ENCODE measurements at places on chromosomes 5 and 9.

DNA sequence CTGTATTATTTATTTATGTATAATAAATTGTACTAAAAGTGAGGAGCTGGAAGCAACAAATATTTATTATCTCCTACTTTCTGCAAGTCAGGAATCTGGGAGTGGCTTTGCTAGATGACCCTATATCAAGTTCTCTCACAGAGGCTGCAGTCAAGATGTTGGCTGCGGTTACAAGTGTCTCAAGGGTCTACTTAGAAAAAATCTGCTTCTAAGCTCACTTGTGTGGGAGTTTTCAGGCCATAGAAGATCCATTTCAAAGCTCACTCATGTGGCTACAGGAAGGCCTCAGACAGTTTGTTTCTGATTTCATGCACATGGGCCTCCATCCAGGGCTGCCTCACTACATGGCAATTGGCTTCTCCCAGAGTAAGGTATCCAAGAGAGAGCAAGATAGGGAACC, 551.1 kb downstream of the CAAP1 start:
- no peak for DNase-seq

- DNase-seq = no peak
Measured at GRCh38 chr9:38132956-38133355, 63.9 kb upstream of the SHB start.

DNA sequence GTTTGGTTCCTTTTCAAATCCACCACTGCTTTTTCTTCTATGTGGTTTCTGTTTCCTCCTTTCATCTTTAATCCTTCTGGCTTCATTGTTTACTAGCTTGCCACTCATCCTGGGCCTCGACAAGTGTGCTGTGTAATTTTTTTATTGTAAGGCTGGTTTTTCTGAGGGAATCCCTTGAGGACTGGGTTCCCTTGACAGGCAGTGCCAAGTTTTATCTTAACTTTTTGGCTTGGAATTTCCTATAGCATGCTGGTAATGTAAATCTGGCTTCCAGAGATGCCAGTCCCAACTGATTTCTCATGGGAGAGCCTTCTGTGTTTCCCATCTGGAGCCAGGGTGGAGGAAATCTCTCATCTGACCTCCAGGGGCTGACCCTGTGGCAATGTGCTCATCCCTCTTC, 184.7 kb downstream of the ROR2 start:
- no peak for DNase-seq

GRCh38 chr5:35029333-35029732, 18.4 kb downstream of the AGXT2 start:
- peak; percentile 91 for DNase-seq

DNA sequence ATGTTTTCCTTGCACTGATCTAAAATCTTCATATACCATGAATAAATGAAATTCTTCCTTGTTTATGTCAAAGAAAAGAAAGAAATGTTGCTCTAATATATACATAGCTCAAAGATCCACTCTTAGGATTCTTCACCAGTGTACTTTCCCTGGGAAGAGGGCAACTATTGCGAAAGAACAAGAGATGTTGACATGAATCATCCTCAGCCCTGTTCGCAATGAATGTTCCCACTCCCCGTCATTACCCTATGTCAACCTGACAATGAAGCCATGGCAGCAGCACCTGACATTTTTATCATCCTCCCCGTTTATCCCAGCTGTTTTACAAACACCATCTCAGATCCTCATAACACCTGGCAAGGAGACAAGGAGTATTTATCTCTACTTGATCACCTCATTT, 409.1 kb upstream of the GRIA1 start:
- DNase-seq = no peak

- peak; percentile 79 for DNase-seq
Measured at GRCh38 chr5:31193591-31194467, at the start of gene CDH6. TSS of gene CDH6 (plus strand) at chr5:31193686. CDS start at chr5:31267474, 73,788 bp downstream.

GRCh38 chr5:859391-859790, 8.6 kb upstream of the ZDHHC11 start:
- DNase-seq = no peak

DNA sequence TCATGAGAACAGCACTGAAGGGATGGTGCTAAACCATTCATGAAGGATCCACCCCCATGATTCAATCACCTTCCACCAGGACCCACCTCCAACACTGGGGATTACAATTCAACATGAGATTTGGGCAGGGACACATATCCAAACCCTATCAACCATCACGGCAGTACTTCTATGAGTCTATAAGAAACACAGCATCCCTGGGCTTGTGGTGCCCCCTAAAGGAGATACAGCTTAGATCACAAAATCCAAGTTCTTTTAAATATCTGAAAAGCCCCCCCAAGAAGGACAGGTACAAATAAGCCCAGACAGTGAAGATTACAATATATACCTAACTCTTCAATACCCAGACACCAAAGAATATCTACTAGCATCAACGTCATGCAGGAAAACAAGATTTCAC, 233.7 kb upstream of the ADRA1B start:
- DNase-seq = no peak
